Activated CD4-positive, alpha-beta T cell treated with anti-CD3 and anti-CD28 coated beads for 48 hours (primary cell): ENCODE measurements at places on chromosomes 2 and 18.

DNA sequence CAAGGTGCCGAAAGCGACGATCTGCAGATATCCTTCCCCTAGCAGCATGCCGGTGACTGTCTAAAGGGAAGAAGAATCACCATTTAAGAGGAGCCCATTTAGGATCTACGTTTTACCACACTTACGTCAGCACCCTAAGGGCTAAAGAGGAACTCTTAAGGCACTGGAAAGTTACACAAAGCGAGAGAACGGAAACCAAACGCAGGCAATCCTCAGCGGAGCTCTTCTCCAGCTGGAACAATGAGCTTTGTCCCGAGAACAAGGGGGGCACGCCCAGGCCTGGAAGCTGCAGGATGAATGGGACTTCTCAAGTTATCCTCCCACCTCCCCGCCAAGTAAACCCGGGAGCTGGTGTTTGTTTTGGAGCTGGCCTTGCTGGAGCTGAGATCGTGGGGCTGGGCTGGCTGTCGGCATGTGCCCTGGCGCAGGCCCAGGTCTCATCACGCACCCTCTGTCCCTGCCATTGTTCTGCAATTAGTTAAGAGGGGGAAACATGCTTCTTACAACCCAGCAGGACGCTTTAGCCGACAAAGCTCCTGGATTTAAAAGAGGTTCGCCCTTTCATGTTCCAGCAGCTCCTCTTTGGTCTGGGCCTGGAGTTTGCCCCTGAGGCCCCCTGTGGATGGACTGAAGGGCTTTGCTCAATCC lies 36.4 kb downstream of the PXDN start:
- no peak for DNase-seq

GRCh38 chr2:170930131-170930990 lies 1.3 kb downstream of the GORASP2 start:
- DNase-seq = peak; percentile 76

DNA sequence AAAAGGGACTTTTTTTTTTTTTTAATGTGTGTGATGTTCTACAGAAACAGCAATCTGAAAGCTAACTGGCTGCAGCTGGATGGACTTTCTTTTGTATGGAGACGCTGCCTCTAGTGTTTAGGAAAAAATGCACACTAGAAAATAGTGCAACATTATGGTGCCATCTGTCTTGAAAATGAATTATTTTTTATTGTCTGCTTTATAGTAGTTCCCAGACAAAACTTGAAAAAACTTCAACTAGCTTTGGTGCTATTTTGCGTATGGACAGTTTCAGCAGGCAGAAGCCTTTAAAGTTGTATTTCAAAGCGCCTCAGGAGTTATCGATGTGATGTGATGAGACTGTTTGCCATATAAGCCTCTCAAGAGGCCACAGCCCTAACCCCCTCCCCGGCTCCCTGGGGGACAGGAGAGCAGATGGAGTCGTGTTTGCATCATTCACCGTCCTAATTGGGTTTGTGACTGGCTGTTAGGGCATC lies 86.9 kb downstream of the LTBP1 start:
- no peak for DNase-seq

GRCh38 chr2:85175369-85176299 lies 42.4 kb downstream of the TCF7L1 start:
- no peak for DNase-seq

DNA sequence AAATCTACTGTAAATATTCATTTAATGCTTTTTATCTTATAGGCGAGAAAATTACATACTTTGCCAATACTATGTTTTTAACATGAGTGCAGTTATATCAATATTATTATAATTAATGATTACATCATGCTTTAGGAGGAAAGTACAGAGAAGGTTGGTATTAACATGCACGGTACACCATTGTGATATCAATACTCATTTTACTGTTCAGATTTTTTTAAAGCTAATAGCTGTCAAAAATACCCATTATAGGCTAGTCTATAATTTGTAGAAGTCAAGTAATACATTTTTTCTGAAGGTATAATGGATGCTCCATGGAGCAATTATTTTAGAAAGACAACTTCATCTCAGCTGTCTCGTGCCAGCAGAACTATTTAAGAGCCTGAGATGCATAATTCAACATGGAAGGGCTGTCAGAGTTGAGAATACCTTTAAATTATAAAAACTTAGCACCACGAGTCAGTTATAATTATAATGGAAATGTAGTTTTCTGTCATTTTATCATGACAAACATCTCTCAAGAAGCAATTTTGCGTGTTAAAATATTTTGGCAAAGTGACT lies 1641.7 kb upstream of the ACVR2A start:
- no peak for DNase-seq

GRCh38 chr2:106885329-106885728 lies 638 bp downstream of the ST6GAL2 start:
- DNase-seq = no peak
